Stimulated activated effector memory CD8-positive, alpha-beta T cell treated with anti-CD3 and anti-CD28 coated beads, Interleukin-12 subunit alpha, Interleukin-12 subunit beta, amount 100 ng/mL, for 72 hours (primary cell): ENCODE measurements at places on chromosomes 2 and 18.

- DNase-seq, result no peak
Measured at GRCh38 chr18:13890761-13891361, 24.5 kb downstream of the MC2R start.

DNA sequence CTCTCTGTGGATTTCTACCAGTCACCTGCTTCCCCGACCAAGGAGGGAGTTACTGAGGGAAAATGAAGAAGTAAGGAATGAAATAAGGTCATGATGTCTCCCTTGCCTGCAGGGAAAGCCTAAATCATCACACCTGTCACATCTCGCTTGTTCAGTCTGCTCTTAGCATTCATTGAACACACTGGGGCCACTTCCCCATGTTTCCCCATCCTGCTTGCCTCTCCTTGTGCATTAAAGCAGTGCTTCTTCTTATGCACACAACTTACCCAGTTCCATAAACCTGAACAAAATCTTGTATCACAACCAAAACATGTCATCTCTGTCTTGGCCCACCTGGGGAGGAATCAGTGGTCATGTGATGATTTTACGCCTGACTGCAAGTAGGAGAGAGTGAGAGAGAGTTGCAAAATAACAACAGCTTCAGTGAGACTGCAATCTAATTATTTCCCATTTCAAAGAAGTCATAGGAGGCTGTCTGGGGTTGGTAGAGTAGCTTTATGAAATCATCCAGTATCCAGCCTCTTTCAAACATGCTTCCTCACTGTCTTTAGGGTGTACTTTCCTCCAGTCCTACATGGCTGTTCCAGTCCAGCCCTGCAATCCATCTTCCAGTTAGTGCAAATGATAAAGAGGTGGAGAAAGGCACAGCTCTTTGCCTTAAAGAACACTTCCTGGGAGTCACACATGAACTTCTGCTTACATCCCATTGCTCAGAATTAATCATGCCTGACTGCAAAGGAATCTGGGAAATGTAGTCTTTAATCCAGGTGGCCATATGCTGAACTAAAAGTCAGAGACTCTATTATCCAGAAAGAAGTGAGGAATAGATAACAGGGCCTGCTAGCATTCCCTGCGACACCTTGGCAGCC lies 220.1 kb downstream of the HAUS1 start:
- no peak for DNase-seq

DNA sequence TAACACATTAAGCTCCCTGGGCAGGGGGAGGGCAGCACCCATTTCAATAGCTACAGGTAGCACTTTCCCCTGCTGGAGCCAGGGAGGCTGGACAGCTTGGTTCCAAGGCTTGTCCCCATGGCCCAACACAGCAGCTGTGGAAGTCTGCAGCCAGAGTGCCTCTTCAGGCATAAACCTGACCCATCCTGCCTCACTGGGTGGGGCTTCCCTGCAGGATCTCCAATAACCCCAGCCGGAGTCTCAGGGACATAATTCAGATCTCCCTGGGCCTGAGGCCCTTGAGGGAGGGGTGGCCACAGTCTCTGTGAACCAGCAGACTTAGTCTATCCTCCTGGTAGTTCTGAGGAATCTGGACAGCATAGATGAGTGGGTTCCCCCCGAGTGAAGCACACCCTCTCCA lies 1001.9 kb upstream of the CHAC2 start:
- no peak for DNase-seq

DNA sequence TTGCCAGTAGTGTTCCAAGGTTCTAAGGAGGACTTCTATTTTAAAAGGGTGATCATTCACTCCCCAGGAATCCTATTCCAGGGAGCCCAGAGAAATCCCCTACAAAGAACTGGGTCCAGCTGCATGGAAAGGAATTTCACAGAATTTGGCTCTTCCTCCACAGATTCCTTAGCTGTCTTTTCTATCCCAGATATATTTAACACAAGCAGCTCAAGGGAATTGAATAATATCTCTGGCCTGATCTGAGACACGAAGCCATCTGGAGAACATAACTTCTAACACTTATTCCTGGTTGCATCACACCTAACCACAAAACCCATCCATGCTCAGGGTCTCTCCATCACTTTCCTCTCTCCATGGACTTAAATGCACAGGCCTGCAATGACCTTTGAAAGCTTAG lies 306.7 kb upstream of the ACVR2A start:
- DNase-seq, result no peak

DNA sequence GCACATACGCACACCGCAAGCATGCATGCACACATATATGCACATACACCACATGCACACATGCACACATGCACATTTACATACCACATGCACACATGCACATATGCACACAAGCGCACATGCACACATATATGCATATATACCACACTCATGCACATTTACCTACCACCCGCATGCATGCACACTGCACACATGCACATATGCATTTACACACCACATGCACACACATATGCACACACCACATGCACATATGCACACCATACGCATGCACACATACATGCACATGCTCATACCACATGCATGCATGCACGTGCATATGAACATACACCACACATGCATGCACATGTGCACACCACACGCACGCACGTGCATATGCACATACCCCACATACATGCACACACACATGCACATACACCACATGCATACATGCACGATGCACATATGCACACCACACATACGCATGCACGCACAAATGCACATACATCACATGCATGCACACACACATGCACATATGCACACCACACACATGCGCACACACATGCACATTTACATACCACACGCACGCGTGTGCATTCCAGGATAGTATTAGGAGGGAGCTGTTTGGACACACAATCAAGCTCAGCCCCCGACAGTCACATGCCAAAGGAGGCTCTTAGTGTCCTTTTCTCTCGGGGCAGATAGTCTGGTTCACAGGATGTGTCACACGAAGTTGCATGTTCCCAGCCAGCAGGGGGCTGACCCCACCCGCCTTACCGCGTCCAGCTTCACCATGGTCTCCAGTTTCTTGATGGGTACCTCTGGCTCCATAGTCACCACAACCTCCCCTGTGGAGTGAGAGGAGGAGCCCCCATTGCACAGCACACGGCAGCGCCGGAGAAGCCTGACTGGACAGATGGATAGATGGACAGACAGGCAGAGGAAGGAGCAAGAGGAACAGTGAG lies 5.9 kb downstream of the OTOF start:
- no peak for DNase-seq

- DNase-seq, result no peak
Measured at GRCh38 chr18:9756933-9757470, 48.9 kb downstream of the RAB31 start.

- DNase-seq, result no peak
Measured at GRCh38 chr2:216478151-216478550, 20.5 kb upstream of the RPL37A start.

GRCh38 chr2:217165547-217165946 lies 305.7 kb upstream of the TNP1 start:
- no peak for DNase-seq

GRCh38 chr2:239806276-239806675 lies 218.9 kb downstream of the NDUFA10 start:
- no peak for DNase-seq

DNA sequence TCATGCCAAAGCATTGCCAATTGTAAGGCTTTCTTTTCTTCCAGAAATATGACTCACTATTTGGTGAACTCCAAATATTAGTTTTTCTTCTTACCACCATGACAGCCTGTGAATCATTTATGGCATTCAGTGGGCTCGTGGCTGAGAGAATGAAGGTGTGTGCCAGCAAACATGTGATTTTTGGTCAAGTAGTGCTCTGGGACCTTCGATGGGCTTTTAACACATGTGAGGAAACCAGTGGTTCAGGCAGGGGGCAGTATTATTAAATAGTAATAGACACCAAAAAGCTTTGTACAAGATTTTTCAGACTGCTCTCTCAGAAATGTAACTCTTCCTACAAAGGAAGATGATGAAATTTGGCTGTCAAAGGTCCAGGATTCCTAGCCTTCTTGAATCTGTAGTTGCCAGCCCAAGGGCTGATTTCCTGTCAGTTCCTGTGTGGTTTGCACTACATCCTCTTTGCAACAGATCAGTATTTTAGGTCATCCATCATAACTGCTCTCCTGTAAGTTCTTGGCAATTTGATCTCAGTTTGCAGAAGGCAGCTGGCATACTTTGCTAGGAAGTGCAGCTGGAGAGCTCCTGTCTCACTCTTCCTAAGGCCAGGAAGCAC lies 64.3 kb downstream of the BABAM2 start:
- DNase-seq, result peak; percentile 51

- DNase-seq, result no peak
Measured at GRCh38 chr2:47019961-47020681, 104.5 kb upstream of the MCFD2 start.

DNA sequence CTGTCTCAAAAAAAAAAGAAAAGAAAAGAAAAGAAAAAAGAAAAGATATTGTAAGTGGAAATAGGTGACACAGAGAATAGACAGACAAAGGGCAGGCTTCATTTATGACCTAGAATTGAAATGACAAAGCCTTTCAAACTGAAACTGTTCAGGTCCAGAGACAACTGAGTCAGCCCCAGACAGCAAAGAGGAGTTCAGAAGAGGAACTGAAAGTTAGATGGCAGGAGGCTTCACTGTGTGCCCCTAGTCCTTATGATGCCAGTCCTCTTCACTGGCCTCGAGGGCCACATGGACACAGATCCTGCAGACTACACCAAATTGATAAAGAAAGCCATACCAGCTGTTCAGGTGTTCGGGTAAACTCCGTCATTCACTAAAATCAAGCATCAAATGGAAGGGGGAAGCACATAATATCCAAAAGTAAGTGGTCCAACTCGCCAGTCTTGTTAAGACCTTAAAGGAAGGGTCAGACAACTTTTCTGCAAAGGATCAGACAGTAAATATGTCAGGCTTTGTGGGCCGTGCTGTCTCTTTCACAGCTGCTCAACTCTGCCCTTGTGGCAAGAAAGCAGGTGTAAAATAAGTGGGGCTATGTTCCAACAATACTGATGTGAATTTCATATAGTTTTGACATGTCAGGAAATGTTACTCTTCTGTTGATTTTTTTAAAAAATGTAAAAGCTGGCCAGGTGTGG lies 231.9 kb upstream of the MGAT5 start:
- DNase-seq, result no peak

- no peak for DNase-seq
Measured at GRCh38 chr2:207088839-207089238, 76.9 kb downstream of the KLF7 start.

DNA sequence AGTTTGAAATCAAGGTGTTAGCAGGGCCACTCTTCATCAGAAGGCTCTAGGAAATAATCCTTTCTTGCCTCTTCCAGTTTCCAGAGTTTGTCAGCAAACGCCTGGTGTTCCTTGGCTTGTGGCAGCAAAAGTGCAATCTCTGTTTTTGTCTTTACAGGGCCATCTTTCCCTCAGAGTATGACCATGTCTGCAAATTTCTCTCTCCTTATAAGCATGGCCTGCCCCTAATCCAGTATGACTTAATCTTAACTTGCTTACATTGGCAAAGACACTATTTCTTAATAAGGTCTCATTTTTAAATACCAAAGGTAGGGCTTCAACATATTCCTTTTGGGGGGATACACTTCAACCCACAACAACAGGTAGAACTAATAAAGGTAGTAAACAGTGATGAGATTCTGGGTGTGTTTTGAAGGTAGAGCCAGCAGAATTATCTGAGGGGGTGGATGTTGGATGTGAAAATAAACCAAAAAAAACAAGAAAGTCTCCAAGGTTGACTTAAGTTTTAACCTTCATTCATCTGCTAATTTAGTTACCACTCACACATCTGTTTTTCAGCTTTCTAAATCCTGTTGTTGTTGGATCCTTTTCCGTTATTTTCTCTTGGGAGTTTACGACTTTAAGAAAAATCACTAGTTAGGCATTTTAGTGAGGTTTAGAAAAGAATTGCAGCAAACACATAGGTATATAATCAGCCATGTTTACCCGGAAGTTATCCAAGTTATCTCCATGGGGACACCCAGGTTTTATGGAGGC lies 234.4 kb upstream of the FIGN start:
- DNase-seq, result no peak

DNA sequence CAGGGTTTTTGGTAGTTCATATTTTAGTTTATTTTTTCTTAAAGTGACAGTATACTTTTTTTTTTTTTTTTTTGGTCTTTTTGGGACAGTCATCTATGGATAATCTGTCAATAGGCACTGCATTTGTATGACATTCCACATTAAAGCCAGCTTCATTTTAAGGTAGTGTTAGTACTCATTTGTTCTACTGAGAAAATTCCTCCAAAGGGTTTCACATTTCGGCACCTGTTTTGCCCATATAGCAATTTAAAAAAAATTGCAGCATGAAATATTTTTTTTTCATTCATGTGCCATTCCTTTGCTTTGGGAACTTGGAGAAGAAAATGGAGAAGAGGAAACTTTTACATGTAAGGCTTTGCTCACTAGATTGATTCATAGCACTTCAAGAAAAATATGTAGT lies 276.3 kb upstream of the TCF4 start:
- no peak for DNase-seq

DNA sequence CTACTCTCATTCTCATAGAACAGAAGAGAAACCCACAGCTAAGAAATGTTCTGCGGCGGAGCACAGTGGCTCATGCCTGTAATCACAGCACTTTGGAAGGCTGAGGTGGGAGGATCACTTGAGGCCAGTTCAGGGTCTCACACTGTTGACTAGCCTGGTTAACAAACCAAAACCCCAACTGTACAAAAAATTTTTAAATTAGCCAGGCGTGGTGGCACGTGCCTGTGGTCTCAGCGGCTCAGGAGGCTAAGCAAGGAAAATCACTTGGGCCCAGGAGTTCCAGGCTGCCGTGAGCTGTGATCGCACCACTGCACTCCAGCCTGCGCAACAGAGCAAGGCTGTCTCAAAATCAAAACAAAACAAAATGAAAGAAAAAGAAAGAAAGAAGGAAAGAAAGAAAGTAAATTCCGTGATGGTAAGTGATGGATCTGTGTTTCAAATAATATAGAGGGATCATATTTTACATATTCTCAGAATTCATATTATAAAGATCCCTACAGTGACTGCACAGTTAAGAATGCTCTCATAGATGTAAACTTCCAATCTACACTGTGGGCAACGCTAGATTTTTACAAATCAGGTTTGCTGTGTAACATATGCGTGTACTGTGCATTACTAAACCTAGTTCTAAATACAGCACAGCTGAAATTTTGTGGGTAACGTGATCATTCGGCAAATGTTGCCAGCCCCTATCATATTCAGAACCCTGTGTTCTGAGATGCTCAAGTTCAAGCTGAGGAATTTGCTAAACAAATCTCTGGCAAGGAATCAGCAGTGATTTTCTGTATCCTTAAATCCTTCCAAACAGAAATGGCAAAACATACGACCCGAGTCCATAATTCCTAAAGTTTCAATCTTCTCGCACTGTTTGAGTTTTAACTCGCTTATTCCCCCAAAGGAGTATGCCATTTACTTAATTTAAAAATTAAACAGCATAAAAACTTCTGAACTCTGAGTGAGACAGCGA lies 1.2 kb upstream of the RAB12 start:
- no peak for DNase-seq

DNA sequence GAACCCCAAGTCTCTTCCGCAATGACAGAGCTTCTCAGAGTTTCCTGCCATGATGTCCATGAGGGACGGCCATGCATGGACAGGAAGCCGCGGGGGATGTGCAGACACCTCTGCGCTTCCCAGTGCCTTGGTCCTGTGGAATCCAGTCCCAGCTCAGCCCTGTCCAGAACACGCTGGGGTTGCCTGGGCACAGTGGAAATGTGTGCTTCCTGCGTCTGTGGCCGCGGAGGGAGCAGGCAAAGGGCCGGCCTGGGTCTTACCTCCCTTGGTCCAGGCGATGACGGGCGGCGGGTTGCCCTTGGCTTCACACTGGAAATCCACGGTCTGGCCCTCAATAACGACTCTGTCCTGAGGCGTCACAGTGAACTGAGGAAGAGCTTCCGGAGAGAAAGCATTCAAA lies 79.6 kb downstream of the PXDN start:
- DNase-seq, result no peak

GRCh38 chr18:63818212-63818611 lies 43.0 kb downstream of the SERPINB7 start:
- no peak for DNase-seq
